ENCODE measurements at places on chromosomes 7 and 10.

DNA sequence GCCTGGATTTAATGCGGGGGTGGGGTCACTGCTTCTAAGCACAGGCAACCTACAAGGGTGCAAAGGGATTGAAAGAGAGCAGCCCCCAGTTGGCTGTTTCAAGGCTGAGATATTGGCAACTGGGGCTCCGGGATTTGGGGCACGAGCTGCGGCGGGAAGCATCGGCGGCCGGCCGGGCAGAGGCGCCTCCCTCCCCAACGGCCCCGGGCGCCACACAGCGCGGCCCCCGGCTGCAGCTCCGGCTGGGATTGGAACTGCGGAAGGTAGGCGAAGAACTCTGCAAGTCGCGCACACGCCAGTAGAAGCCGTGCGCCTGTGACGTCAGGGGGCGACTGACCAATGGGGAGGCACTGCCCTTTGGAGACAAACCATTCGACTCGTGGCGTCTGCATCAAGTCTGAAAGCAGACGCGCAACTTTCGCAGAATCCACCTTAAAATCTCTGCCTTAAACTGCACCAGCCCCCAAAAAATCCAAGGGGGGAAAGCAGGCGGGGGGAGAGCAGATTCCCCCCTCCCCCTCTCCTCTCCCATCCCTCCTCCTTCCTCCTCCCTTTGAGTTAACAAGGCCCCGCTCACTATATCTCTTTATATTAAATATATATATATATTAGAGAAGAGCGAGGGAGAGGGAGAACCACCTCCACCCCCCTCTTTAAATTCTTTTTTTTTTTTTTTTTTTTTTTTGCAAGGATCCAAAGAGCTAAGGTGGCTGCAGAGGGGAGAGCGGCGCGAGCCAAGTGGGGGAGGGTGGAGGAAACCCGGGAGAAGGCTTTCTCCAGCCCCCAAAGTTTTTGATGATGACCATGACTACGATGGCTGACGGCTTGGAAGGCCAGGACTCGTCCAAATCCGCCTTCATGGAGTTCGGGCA lies at the start of gene DLX6:
DLX6 (plus strand) TSS at position 371 of the 872 bp plus-strand sequence; CDS start at position 796, 425 bp downstream.
- peak; percentile 85 for DNase-seq

DNA sequence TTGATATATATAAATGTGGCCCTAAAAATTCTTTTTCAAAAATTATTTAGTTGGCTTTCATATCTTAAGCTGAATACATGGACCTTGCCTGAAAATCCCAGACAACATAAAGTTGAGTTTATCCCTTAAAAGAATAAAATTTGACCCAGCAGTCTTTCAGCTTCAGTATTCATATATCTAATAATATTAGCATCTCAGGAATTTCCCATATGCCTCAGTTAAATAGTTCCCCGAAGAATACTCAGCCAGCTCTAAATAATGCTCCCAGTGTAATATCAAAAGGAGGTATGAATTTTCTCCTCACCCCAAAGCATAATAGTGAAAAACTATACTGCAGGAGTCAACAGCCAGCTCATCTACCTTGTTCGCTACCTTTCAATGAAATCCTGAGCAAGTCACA lies 145.9 kb downstream of the CTNNA3 start:
- no peak for DNase-seq

DNA sequence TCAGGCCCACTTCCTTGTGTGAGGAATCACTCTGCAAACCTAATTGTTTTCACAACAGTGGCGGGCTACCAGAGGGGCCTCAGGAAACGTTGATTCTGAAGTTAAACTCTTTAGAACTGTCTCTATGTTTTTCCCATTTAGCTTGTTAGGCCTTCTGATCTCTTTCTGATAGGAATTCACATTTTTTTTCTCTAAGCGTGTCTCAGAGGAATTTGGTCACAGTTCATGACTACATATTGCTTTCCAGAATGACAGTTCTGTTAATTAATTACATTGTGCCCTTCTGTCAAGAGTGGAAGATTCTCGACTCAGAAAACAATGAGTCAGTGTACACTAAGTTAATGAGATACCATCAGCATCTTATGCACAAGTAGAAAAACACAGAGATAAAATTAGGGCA lies 469.2 kb upstream of the C7orf33 start:
- no peak for DNase-seq

GRCh38 chr7:47239931-47240421 lies 341.9 kb downstream of the TNS3 start:
- no peak for DNase-seq

- DNase-seq = no peak
Measured at GRCh38 chr10:22503315-22504088, 158.2 kb downstream of the SPAG6 start.

DNA sequence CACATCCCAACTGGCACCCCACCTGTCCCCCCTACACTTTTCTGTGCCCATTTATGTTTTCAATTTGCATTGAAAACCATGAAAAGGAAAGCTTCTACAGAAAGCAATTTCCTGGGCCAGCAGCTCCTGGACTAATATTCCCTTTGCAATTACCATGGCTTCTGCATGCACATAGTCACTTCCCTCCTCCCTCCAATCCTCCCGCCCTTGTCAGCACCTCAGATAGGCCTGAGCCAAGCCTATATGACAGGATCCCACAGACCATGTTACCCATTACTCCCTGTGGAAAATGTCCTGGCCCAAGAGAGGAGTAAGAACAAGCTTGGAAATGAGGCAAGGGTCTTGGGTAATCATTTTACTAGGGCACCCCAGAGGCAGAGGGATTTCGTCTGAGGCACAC lies 38.1 kb downstream of the FBXW4 start:
- no peak for DNase-seq

- DNase-seq = no peak
Measured at GRCh38 chr10:122127943-122128342, 139.0 kb downstream of the TACC2 start.

DNA sequence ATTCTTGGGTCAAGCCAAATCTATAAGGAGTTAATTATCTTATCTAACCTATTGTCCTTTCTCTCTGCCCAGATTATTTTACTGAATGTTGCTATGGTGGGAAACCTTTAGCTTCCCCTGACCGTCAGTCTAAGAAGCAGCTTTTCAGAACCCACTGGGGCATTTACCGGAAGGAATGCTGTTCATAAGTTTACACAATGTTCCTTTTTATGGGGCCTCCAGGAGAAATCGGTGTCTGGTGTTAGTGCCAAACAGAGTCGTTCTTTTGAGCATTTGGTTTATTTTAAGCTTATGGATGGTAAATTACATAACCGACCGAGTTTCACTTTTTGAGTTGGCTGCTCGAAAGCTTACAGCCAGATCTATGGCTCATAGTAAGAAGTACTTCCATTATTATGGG lies 111.9 kb downstream of the CACNB2 start:
- DNase-seq = no peak

DNA sequence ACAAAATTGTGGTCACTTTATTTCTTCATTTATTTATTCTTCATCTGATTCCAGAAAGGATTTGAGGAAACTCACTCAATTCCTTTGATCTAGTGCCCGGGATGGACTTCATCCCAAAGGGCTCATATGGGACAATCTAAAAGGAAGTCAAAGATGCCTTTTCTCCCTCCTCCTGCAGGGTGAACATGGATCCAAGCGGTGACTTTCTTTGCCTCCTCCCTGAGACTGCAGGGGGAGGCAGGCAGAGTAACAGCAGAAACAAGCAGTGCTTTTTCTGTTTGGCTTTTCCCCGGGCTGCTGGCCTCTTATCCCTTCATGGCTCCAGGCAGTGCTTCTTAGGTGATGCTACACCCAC lies 10.0 kb upstream of the DNMBP start:
- DNase-seq = no peak

- no peak for DNase-seq
Measured at GRCh38 chr10:106268000-106268399, 896.5 kb downstream of the SORCS1 start.

DNA sequence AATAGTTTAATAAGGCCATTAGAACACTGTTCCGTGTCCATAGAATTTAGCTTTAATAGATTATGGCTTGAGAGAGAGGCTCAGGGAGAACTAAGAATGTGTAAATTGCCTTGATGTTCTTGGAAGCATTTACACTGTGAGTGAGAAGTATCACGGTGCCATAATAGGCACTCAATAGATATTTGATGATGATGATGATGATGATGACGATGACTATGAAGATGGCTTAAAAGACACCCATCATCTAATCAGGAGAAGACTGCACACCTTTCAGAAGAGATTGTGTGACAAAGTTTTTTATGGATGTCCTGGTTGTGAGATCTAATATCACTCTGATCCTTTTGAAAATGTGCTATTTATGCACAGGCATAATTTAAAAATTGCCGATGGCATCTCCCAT lies 264.2 kb downstream of the GLI3 start:
- DNase-seq = no peak

GRCh38 chr7:20064181-20064970 lies 152.8 kb downstream of the MACC1 start:
- DNase-seq = no peak

- no peak for DNase-seq
Measured at GRCh38 chr7:148953676-148954075, 69.6 kb upstream of the EZH2 start.

GRCh38 chr10:47402641-47403301 lies 18.7 kb upstream of the ZNF488 start:
- DNase-seq = peak; percentile 20
